ENCODE measurements at places on chromosomes 1 and 21. TPM values are rescaled to one million over a fixed set of nuclear protein-coding genes. Genes with fewer than 3 reads are reported as not detected.

AMIGO1 gene
- 0.65 TPM for total RNA-seq

DPM3 gene
- total RNA-seq = 53.3 TPM

NTMT2 gene
- not detected for total RNA-seq

KCNE2 gene
- total RNA-seq = not detected

OR2T11 gene
- total RNA-seq = not detected

CLCA1 gene
- total RNA-seq = not detected

Data from vein endothelial cell (primary cell).